C1 segment of cervical spinal cord (tissue), 14 donors: ENCODE measurements at places on chromosomes 5 and 9.

- no peak for DNase-seq
Observed at GRCh38 chr5:90983148-90983547, 400.0 kb downstream of the ARRDC3 start.

- no peak for DNase-seq
Observed at GRCh38 chr5:17400724-17401469, 97.1 kb upstream of the TAF11L2 start.

DNA sequence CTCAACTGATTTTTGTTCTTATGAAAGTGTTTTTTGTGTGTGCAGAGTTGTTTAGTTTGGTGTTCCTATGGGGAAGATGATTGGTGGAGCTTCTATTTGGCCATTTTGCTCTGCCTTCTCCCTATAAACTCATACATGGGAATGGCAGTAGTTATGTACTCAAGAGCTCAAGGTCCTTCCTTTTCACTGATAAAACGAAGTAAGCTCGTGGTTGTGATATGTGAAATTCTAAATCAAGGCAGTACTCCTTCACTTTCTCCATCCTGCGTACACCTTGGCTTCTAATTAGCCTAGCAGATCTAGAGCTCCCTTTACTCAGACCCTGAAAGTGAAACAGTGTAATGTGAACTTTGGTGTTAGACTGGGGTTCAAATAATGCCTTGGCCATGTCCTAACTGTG lies 159.3 kb upstream of the TNC start:
- DNase-seq = no peak

DNA sequence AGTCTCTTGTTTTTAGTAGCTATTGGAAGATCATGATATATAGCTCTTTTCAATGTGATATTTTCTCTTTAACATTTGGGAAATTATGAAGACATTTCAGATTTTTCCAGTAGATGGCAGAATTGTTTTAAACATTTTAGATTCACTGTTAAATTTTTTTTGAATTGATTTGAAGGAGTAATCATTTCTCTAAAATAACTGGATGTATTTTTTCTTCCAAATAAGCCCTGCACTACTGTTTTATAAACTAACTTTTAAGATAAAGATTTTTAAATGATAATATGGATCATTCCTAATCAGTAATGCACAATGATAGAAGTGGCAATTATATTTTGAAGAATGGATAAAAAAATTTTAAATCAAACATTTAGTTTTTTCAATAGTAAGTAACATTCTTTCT lies 14.2 kb downstream of the NDUFAF2 start:
- DNase-seq = no peak

- no peak for DNase-seq
Observed at GRCh38 chr5:131112424-131112823, 52.6 kb downstream of the HINT1 start.

GRCh38 chr5:171651102-171651501 lies 134.5 kb upstream of the SMIM23 start:
- no peak for DNase-seq

DNA sequence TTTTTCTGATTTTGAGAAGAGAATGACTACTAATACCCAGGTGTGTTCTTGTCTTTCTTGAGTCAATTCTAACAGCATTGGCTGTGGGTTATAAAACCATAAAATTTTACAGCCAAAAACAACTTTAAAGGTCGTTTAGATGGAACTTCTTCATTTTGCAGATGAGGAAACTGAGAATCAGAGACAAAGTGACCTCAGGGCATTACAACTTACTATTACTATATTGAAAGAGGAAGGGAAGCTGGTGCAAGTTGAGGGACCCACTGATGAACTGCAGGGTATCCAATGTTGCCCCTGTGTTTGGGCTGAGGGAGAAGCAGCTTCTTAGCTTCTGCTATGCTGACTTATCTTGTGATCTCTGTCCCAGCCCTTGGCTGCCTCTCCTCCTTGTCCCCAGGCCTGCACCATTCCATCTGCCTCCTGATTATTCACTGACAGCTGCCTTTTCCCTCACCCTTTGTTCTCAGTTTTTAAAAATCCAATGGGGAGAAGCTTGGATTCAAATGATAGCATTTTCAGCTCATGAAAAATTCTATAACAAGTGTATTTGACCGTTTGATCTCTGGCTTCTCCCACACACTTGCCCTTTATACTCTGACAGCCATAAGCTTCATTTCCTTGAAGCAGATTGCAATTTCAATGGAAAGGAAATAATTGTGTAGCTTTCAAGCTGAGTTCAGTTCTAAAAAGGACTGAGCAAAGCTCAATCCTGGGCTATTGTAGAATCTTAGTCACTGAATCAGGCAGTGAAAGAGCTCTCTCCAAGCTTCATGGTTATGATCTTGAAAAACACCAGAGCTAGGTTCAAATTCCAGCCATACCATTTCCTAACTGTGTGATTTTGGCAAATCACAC lies 68.5 kb downstream of the TMC1 start:
- DNase-seq = no peak

DNA sequence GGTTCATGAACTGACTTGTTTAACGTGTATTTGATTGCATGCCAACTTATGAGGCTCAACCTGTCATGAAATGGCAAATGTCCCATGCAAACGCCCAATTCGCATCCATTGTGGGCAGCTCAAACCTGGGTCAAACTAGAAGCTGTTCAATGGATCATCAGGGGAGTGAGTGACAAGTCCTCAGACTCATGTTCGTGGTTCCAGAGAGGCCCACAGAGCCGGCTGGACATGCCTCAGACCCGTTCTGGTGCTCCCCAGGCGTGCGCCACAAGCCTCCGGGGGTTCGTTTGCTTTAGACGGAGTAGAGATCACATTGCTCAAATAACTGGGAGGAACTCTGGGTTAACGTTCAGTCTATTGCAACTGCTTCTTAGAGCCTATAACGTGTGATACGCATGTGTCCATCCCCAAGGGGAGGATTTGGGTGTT lies 15.0 kb downstream of the GFI1B start:
- no peak for DNase-seq

DNA sequence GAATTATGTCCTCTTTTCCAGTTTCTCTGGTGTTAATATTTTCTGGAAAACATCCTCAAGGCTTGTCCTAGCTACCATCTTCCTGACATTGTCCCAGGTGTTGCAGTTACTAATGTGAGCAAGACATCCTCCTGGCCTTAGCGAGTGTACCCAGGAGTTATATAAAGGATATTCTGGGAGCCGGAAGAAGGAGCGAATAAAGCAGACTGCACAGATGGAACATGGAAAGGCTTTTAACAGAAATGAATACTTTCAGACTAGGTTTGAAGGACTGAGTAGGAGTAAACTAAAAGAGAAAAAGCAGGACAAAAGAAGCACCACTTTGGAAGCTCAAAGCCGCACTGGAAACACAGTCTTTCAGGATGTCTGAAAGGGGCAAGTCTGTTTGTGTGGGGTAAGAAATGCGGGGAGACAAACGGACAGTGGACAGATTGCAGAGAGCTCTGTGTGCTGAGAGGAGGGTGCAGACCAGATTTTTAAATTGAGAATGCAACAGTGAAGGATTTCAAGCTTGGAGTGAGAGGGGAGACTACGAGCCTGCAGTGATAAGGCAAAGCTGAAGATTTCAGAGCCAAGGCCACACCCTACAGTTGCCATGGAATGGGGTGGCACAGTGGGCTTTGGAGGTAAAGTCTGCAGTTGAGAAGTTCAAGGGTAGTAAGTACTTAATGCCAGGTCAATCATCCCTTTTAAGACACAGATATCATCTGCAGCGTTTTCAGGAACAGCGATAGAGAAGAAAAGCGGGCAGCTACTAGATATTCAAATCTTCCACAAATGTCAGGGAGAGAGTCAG lies 94.1 kb upstream of the TAF11L2 start:
- no peak for DNase-seq

DNA sequence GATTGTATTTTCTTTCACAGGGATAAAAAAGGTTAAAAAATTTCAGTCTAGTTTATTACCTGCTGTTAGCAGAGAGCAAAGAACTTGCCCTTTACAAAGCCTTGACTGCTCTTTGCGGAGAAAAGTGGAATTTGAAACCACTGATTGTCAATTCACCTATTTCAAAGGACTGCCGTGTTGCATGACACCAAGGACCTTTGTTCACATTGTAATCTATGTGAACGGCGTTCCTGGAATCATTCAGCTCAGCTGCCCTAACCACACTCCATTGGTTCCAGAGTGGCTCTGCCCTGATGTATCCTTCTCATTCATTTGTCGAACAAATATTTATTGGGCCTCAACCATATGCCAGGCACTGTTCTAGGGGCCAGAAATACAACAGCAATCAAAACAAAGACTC lies 377.5 kb upstream of the RFX3 start:
- no peak for DNase-seq

- DNase-seq = no peak
Observed at GRCh38 chr5:16461782-16462181, 3.8 kb downstream of the ZNF622 start.

DNA sequence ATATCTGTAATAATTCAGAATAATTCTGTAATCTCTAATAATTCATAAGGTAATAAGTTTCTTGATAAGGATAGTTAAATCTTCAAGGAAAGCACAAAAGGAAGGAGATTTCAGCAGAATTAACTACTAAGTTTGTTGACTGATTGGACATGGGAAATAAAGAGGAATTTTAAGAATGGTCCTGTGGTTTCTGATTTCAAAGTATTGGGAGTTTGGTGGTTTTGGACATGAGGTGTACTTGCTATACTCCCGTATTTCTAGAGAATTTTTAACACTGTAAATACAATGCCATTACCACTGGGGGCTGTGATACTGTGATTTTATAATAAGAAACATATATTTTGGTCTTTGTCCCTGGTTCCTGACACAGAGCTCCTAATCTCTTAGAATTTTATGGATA lies 123.9 kb downstream of the UNC13B start:
- no peak for DNase-seq

DNA sequence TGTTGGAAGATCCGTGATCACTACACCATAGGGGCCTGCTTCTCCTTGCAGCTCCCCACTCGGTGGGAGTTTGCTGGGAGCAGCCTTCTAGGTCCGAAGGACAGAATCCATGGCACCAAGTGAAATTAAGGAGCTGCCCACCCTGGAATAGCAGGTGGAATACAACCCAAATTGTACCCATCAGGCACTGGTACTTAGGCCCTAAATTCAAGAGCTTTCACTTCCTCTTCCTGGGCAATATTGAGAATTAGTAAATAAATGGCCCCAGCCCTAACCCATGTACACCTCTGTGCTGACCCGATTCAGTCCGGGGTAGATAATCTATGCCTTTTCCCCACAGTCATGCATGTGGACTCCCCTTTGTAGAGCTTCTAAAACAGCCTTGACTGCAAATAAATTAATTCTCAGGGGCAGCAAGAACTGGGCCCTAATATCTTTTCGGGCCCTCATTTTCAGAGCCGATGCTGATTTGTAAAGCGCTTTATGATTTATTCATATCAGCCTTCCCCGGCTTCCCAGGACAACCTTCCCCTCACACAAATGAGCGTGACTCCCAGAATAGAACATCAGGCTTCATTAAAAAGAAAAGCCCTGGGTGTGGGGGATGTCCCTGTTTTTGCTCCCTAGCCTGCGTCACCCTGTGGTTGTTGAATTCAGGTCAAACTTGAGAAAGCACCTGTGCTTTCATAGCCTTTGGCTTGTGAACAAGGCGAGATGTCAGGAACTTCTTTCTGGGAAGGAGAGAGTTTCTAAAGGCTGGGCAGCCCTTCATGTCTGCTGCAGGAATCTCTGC lies 126.1 kb upstream of the TBC1D2 start:
- DNase-seq = no peak

DNA sequence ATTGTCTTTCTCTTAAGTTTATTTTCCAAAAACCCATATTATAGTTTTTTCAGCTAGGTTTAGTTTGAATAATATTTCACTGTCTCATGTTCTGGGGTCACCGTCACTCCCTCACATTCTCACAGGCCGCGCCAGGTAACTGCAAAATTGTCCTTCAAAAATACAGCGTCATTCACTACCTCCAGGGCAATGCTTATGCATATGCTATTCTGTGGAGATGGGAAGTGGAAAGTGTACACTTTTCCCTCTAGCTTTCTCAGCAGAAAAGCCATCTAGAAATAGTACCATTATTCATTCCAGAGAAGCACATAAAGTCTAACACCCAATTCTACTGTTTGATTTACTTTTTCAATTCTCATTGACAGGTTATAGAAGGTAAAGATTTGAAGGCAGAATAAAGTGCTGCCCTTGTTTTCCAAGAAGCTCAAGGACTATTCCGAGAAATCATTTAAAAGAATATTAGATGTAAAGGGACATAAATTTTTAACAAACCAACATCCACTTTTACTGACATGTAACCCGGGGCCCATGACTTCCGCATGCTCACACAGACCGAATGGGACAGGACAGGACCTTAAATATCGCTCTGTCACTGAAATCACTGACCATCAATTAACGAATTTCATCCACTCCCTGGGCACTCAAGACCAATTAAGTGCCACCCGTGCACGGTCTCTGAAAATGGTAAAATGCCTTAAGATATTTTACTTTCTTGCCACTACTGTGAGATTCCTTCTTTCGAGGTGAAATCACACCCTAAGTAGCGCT lies 720 bp downstream of the NUDT12 start:
- no peak for DNase-seq

GRCh38 chr5:53010814-53011213 lies 21.7 kb downstream of the ITGA2 start:
- no peak for DNase-seq

DNA sequence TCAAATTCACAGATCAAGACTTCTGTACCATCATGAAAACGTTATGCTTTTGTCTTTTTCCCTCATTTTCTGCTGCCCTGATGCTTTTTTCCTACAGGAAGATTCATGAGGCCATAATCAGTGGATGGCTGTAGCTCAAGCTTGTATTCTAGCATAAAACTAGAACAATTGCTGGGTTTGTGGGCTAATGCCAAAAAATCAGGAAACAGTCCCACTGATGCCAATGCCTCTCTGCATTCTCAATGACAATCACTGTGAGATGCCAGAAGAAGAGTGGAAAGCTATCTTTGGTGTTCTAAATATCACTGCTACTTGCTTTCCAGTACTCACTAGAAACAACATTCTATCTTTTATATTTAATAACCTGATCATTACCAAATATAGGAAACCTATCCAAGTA lies 33.3 kb upstream of the FAM170A start:
- DNase-seq = no peak

GRCh38 chr5:73638344-73639095 lies 12.5 kb downstream of the ARHGEF28 start:
- DNase-seq = no peak

GRCh38 chr5:157059891-157060290 lies 975 bp upstream of the HAVCR1 start:
- no peak for DNase-seq

DNA sequence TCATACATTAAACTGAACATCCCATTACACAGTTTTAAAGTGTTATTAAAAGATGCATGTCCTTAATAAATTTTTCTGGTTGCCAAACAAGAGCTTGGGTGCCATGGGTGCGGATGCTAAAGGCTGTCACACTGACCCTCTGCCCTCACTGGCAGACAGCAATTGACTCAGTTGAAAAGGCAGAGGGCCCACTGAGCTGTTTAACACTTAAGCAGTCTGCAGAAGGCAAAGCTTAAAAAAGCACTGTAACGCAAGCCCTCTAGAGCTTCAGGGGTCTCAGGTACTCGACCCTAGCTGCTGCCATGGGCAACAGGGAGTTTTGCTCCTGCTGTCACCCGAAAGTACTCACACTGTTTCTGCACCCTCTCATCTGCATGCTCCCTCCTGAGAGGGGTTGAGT lies 726.4 kb upstream of the TYRP1 start:
- no peak for DNase-seq
